DMS 273 treated with DMSO at 0.1 percent for 48 hours (cell line): ENCODE measurements at places on chromosomes 3 and 15.

DNA sequence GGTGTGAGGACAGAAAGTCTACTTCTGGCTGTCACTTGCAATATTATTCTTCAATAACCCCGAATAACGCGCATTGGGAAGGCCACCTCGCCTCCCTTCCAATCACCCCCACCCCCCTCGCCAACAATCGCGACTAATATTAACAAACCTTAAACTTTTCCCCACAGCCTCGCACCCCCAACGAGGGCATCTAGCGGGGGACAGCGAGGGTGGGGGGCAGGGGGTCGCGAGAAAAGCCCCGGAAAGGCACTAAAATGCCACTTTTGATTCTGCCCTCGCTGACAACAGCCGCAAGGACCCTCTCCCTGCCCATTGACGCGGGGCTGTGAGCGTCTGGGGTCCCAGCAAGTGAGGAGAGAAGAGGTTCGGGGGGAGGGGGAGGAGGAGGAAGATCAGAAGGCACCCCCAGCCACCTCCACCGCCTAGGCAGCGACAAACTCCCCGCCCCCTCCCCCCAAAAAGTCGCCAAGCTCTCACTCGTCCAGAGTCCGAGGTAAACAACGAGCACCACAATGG lies 868 bp downstream of the SATB1 start:
- DNase-seq, result no peak

DNA sequence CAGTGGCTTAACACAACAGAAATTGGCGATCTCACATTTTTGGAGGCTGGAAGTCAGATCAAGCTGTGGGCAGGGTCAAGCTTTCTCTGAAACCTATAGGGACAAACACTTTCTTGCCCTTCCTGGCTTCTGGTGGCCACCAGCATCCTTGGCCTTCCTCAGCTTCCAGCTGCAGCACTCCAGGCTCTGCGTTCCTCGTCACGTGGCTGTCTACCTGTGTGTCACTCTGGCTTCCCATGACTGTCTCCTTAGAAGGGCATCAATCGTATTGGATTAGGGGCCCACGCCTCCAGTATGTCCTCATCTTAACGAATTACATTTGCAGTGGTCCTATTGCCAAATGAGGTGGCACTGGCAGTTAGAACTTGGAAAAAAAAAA lies 25.8 kb downstream of the DNASE1L3 start:
- no peak for DNase-seq

DNA sequence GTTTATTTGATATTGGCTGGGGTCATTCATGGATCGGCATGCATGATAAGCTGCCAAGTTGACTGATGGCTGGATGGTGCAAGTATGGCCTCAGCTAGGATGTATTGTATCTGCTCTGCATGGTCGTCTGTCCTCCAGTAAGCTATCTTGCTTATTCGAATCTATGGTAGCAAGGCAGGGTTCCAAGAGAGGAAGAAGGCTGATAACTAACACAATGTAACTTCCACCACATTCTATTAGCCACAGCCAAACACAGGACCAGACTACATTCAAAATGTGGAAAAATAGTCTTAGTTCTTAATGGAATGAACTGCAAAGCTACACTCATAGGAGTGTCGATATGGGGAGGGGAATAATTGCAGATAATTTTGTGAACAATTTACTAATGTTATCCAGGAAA lies 175.2 kb downstream of the ARPP21 start:
- no peak for DNase-seq

- peak; percentile 10 for DNase-seq
These were observed 17.9 kb upstream of the TM4SF1 start for GRCh38 chr3:149395107-149396089.
